Pancreas (tissue), 10 donors: ENCODE measurements at places on chromosomes 1 and 21. TPM values are rescaled to one million over a fixed set of nuclear protein-coding genes. Genes with fewer than 3 reads are reported as not detected.

DNA sequence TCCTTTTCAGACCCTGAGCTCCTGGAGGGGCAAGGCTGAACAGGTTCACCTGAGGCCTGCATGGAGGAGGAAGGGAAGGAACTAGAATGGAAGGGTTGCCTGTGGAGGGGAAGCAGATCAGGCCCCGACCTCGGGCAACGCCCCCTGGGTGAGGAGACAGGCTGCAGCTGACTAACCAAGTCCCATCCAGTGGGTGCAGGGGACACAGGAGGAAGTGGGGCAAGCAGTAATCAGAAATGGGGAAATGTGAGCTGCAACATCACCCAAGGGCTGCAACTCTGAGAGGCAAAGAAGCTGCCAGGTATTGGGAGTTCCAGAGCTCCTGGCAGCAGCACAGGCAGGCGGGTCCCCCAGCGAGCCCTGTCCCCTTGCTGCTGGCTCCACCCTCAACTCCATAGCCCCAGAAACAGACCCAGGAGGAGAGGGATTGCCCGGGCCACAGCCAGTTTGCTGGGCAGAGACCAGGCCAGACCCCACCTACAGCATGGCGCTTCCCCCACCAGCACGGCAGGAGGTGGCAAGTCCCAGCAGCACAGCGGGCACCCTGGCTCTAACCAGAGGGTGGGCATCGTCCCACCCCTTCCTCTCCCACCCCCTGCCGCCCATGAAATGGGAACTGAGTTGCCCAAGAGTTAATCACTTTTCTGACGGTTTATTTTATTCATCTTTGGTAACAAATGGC is 38.5 kb downstream of the MRPL37 start:
- H3K27ac ChIP-seq = no peak overlapping the region
- no peaks in the 10 kb centered on the region for H3K4me1 ChIP-seq
- DNase-seq = no peak
- H3K36me3 ChIP-seq = peaks cover 5% of the 10 kb centered on the region

DNA sequence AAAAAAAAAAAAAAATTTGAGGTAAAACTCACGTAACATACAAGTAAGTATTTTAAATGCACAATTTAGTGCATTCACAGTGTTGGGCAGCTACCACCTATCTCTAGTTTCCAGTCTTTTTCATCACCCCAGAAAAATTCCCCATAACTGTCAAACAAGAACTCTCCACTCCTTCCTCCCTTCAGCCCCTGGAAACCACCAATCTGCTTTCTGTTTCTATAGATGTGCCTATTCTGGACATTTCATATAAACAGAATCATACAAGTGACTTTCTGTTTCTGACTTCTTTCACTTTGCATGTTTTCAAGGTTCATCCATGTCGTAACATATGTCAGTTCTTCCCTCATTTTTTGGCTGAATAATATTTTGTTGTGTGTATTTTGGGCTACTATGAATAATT is 24.9 kb upstream of the ETS2 start:
- DNase-seq = no peak
- no peak overlapping the region for H3K27ac ChIP-seq
- no peaks in the 10 kb centered on the region for H3K27me3 ChIP-seq
- no peaks in the 10 kb centered on the region for H3K4me1 ChIP-seq
- no peaks in the 10 kb centered on the region for H3K36me3 ChIP-seq
- H3K4me3 ChIP-seq = no peak overlapping the region

DNA sequence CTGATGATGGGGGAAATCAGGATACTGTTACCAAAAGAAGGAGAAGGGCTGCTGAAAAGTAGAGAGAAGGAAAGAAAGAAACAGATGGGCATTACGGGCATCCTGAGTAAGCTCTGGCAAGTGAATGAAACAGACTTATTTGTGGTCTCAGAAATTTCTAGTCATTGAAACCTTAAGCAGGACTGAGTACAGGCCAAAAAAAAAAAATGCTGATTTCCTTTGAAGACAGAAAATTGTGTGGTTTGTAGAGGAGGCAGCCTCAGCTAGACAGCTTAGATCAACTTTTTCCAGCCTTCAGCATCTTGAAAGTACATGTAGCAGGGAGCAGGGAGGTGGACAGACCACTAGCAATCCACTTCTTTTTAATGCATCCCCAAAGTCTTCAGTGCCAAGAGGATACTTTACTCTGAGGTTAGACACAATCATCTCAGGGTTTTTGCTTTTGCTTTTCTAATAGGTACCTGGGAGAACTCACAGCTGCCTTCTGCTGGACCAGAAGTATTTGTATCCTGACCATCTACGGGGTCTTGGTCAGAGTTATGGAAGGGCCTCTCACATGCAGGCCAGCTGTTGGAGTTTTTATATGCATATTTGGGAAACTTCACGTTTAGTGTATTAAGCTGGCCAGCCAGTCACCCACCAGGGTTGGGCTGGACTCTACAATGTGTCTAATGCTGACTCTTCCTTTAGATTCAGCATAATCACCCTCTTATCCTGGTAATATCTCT is 10.6 kb upstream of the CAPZB start:
- no peak for DNase-seq
- H3K27ac ChIP-seq = no peak overlapping the region
- no peaks in the 10 kb centered on the region for H3K36me3 ChIP-seq
- no peak overlapping the region for H3K4me3 ChIP-seq
- no peaks in the 10 kb centered on the region for H3K27me3 ChIP-seq

AMY1C gene
- total RNA-seq = not detected

DNA sequence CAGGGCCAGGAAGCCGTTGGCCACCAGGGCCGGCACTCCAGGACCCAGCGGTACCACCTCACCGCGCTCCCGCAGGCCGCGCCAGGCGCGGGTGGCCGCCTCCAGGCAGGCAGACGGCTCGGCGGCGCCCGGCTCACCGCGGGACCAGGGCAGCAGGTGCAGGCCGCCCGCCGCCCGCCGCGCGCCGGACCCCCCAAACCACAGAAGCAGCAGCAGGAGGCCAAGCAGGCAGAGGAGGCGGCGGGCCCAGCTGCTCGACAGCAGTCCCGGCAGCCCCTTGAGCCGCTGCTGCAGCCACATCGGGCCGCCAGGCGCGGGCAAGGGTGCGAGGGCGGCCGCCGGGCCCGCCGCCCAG is 312 bp downstream of the KIAA2013 start:
- no peaks in the 10 kb centered on the region for H3K27me3 ChIP-seq
- peaks cover 11% of the 10 kb centered on the region for H3K4me1 ChIP-seq
- no peak overlapping the region for H3K27ac ChIP-seq
- DNase-seq = peak; percentile 73
- H3K36me3 ChIP-seq = peaks cover 6% of the 10 kb centered on the region
- peak overlapping the region; percentile 61 for H3K4me3 ChIP-seq

C1orf53 gene
- 2.7 TPM for total RNA-seq

DNA sequence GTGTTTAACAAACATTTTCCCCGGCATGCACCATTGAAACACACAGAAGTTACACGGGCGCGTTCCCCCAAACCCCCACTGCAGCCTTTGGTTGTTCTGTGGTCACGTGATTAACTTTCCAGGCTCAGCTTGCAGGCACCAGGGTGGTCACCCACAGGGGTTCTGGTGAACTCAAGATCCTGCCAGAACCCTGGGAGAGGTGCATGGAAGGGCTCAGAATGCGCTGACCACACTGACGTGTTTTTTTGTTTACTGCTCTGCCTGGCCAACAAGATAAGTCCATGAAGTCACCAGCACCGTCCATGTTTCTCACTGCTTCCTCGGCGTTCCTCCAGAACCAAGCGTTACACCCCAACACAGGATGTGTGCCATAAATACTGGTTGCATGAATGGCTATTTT is 229.5 kb upstream of the VAMP3 start:
- H3K36me3 ChIP-seq = no peaks in the 10 kb centered on the region
- no peak overlapping the region for H3K27ac ChIP-seq
- no peaks in the 10 kb centered on the region for H3K4me1 ChIP-seq
- H3K4me3 ChIP-seq = no peak overlapping the region

MROH9 gene
- not detected for total RNA-seq

GRCh38 chr1:236345728-236346127 is 48.4 kb upstream of the EDARADD start:
- no peak overlapping the region for H3K4me3 ChIP-seq
- H3K27me3 ChIP-seq = no peaks in the 10 kb centered on the region
- no peak overlapping the region for H3K27ac ChIP-seq
- H3K4me1 ChIP-seq = peaks cover 23% of the 10 kb centered on the region
- DNase-seq = no peak

DNA sequence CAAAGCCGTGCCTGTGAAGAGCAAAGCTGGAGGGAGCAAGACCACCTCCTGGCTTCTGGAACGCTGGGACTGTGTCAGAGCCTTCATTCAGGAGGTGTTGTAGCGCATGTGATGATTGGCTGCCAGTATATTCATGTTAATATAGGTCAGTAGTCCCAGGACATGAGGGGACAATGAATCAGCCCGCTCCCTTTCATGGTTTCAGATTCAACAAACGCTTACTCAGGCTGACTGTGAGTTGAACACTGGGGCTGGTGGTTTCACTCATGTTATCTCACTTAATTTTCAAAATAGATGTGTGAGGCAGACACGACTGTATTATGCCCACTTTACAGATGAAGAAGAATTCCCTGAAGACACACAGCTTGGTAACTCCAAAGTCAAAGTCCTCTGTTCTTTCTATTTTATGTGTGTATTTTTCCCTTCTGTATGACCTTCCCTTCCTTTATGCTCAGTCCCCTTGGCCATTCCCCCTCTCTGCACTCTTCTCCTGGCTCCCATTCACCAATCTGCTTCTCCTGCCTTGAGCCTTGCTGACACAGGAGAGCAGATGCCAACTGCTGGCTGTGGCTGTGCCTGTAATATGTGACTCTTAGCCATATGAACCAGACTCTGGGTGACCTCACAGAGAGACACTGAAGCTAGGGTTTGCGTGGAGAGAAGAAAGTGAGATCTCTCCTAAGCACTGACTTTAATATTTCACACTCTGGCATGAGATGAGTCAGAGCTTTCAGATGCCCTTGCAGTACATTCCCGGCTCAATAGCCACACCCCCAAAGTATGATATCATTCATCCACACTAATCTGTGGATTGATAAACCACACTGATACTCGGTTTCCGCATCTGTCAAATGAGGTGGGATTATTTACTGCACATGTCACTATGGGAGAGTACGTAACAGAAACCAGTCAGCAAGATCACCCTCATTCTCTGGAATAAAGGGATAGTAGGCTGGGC is 31.4 kb upstream of the KIRREL1 start:
- no peak overlapping the region for H3K4me3 ChIP-seq
- H3K27ac ChIP-seq = no peak overlapping the region
- H3K36me3 ChIP-seq = no peaks in the 10 kb centered on the region
- H3K4me1 ChIP-seq = peaks cover 3% of the 10 kb centered on the region

DNA sequence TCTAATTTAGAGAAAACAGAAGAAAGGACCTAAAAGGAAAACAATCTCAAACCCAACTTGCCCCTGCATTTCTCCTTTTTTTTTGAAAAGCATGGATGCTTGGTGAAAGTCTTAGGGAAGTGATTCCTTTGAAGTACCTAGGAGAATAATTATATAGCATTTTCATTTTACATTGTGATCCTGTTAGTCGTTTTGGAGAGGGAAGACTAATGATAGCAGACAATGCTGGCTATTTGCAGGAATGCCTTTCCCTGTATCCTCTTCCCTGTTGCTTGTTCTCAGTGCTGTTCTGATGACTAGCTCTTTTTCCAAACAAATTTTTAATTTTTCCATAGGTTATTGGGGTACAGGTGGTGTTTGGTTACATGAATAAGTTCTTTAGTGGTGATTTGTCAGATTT is 53.9 kb downstream of the LAMC1 start:
- DNase-seq = no peak
- no peaks in the 10 kb centered on the region for H3K36me3 ChIP-seq
- no peaks in the 10 kb centered on the region for H3K27me3 ChIP-seq

GRCh38 chr1:209249785-209250440 is 333.6 kb upstream of the CAMK1G start:
- no peak overlapping the region for H3K27ac ChIP-seq
- DNase-seq = no peak
- H3K27me3 ChIP-seq = no peaks in the 10 kb centered on the region
- no peaks in the 10 kb centered on the region for H3K4me1 ChIP-seq

DNA sequence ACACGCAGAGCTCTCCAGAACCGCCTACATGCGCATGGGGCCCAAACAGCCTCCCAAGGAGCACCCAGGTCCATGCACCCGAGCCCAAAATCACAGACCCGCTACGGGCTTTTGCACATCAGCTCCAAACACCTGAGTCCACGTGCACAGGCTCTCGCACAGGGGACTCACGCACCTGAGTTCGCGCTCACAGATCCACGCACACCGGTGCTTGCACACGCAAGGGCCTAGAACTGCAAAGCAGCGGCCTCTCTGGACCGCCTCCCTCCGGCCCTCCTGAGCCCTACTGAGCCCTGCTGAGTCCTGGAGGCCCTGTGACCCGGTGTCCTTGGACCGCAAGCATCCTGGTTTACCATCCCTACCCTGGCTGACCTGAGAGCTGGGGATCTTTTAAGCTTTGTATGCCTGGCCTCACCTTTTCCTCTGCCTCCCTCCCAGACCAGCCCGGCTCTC is 8.3 kb downstream of the OLIG2 start:
- H3K4me3 ChIP-seq = no peak overlapping the region
- H3K36me3 ChIP-seq = no peaks in the 10 kb centered on the region
- peaks cover 17% of the 10 kb centered on the region for H3K27me3 ChIP-seq
- H3K4me1 ChIP-seq = no peaks in the 10 kb centered on the region

DNA sequence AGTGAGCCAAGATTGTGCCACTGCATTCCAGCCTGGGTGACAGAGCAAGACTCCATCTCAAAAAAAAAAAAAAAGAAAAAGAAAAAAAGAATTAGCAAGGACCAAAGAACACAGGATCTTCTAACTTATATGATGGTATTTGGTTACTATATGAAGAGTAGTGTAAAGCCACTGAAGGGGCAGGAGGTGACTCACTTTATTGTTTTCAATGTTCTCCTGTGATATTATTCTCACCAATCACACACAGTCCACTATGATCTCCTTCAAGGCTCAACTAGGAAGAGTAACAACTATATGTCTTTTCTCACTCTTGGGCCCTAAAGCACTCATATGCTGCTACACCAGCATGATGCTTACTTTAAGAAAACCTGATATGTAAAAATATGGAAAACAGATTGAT is 26.7 kb downstream of the RC3H1 start:
- H3K4me3 ChIP-seq = no peak overlapping the region
- no peaks in the 10 kb centered on the region for H3K36me3 ChIP-seq
- no peaks in the 10 kb centered on the region for H3K27me3 ChIP-seq
- H3K4me1 ChIP-seq = peaks cover 11% of the 10 kb centered on the region

DNA sequence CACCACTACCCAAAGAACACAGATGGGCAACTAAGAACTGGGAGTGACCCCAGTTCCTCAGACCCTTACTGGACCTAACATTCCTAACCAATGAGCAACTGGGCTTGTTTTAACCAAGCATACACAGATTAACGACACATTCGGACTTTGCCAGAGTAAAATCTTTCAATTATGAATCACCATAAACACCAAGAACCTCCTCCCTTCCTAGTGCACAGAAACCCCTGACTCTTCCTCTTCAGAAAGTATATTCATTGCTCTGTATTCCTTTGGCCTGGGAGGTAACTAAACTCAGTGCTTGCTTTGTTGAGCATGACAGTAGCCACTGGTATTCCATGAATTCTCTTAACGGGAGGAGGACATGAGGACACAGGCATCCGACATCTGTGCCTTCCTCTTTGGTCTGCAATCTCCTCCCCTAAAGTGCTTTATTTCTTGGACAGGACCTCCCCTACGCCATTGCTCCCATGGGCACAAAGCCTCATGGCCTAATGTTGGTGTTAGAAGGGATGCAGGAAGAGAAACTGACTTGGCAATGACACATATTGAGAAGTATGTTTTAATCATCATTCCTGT is 42.7 kb downstream of the SEC16B start:
- H3K4me3 ChIP-seq = no peak overlapping the region
- H3K27me3 ChIP-seq = no peaks in the 10 kb centered on the region
- H3K27ac ChIP-seq = no peak overlapping the region
- DNase-seq = no peak
- no peaks in the 10 kb centered on the region for H3K4me1 ChIP-seq

- no peak overlapping the region for H3K4me3 ChIP-seq
- H3K27me3 ChIP-seq = no peaks in the 10 kb centered on the region
- no peaks in the 10 kb centered on the region for H3K4me1 ChIP-seq
- H3K27ac ChIP-seq = no peak overlapping the region
Measured at GRCh38 chr1:61687901-61688300, 37.0 kb downstream of the TM2D1 start.

CFAP74 gene
- not detected for total RNA-seq
